ENCODE measurements at places on chromosomes 4 and X.

GRCh38 chr4:71614621-71615020, 169.3 kb downstream of the GC start:
- DNase-seq = no peak

- DNase-seq = no peak
These were observed 495.2 kb downstream of the PDGFC start for GRCh38 chr4:156476359-156476758.

GRCh38 chr4:20954541-20954940, 254.3 kb downstream of the PACRGL start:
- DNase-seq = no peak

DNA sequence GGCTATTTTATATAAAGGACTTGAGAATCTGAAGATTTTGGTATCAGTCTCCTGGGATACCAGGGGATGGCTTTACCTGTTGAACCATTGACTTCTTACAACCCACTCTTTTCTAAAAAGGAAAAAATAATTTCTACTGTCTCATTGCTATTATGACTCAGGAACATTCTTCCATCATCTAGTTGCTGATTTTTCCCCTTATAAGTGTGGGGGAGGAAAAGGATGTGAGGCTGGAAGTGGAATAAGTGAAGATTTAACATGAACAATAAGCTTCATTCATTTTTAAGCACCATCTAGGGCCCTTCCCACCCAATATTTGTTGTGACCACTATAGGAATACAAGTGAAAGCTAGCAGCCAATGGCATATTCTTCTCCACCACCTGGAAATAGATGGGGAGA, 10.6 kb upstream of the MND1 start:
- no peak for DNase-seq

DNA sequence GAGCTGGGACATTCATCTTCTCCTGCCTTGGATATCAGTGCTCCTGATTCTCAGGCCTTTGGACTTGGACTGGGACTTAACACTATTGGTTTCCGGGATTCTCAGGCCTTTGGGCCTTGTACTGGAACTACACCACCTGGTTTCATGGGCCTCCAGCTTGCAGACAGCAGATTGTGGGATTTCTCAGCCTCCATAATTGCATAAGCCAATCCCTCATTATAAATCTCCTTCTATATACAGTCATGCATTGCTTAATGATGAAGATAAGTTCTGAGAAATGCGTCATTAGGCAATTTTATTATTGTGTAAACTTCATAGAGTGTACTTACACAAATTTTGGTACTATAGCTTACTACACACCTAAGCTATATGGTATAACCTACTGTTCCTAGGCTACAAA, 8.9 kb upstream of the CCNG2 start:
- no peak for DNase-seq

DNA sequence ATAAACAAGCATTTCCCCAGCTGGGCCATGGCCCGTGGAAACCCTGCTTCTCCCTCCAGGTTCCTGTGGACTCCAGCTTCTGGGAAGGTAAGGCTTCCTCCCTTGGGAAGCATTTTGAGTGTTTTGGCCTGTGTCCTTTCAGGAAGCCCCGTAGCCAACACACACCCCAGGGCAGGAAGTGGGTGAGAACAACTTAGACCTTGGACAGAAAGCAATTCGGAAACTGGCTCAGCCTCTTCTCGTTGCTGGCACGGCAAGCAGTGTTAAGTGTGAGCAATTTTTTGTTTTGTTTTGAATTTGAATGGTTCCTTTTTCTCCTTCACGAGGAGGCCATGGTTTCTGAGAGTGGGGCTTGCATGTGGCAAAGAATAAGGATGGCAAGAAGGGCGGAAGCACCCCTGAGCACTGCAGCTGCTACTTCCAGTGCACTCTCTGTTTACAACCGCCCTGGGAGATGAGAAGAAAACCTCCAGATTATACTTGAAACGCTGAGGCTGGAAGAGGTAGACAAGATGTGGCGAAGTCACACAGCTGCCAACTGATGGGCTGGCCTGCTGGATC, 14.1 kb upstream of the CYTL1 start:
- no peak for DNase-seq

DNA sequence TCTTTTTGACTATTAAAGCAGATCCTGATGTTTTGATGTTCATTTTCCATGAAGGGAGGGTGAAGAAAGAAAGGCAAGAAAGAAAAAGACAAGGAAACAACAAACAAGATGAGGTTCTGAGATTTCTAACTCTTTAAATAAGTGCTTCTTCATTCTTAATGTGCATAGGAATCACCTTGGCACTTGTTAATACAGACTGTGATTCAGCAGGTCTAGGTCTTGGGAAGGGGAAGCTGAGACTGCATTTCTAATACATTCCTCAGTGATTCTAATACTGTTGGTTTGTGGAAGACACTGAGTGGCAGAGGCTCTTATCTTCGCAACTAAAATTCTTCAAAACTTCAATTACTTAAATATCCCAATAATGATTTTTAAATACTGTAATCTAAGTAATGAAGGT, 95.2 kb upstream of the NAP1L5 start:
- DNase-seq = no peak

DNA sequence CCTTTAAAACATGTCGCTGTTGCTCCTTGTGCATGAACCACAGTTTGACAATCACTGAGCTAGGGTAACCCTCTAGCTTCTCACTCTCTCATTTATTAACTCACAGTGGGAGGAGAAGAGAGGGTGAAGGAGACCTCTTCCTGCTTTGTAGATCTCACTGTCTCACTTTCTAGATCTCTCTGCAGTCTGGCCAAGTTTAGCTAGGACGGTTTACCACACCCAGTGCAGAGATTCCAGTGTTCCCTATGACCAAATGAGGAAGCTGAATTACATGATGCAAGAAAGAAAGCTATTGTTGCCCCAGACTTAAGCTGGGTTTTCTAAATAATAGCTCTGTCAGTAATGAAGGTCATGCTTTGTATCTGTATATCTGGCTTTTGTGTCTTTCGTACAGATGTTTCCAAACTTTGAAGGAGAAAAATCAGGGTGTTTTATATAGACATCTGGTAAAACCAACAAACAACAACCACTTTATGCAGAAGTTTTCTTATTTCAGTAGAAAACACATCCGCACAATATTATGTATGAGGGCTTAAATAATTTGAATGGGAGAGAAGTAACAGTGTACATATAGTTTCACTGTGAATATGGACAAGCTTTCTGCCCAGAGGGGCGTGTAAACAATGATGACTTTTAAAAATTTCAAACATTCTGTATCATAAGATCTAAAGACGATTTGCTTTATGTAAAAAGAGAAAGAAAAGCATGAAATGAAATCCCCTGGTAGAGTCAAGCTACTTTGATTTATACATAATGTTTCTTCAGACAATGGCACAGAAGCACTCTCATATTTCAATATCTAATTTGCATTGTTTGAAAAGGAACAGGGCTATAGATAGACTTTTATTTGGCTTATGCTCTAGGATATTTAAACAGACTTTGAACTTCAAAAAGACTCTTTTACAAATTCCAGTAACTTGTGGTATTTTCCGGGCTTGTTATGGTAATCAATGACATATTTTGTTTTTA, 582.3 kb downstream of the FSTL5 start:
- no peak for DNase-seq

DNA sequence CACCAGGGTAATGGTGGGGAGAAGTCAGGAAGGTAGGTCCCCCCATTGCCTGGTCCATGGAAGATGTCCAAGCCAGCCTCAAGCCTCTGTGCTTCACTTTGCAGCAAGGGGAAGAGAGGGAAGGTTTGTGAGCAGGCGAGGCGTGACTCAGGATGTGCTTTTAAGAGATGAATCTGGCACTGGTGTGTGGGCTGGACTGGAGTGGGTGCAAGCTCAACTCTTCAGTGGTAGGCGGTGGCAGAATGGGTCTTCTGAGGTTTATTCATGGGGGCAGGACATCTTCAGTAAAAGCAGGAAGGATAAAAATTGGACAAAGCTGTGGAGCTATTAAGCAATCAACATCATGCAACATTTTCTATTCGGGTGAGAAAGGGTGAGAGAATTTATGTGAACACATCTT, 19.4 kb downstream of the GPM6B start:
- no peak for DNase-seq

GRCh38 chr4:177246641-177247584, 62.8 kb upstream of the NEIL3 start:
- DNase-seq = no peak

DNA sequence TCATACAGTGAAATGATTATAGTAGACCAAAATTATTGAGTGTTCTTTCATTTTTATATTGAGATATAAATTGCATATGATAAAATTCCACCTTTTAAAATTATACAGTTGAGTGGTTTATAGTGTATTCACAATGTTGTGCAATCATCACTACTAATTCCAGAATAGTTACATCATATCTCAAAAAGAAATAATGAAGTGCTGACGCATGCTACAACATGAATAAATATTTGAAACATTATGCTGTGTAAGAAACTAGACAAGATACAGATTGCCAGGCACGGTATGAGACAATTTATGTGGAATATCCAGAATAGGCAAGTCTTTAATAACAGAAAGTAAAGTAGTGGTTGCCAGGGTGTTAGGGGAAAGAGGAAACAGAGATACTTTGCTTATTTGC, 871.7 kb downstream of the FAM133A start:
- no peak for DNase-seq

- no peak for DNase-seq
These were observed 245.0 kb upstream of the IGFBP7 start for GRCh38 chr4:57355101-57355665.

GRCh38 chr4:101020956-101021355, 326.4 kb downstream of the PPP3CA start:
- no peak for DNase-seq

GRCh38 chrX:64805683-64806082, 170.6 kb downstream of the ZC4H2 start:
- DNase-seq = no peak

DNA sequence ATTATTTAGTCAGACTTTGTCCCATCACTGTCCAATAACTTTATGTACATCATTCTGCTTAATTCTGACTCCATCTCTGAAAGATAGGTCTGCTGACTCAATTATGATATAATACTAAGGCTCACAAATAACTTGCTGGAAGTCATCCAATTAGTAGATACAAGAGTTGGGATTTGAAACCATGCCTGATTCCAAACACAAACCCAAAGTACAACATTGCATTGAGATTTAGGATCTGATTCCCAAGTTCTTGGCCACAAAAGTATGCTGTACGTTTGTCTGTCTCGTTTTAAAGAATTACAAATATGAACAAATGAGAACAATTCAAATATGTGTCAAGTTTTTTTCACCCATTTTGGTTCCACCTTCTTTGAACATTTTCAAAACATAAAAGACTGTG, 108.8 kb downstream of the AMELX start:
- no peak for DNase-seq

- DNase-seq = peak; percentile 23
These were observed 150.9 kb downstream of the SHROOM3 start for GRCh38 chr4:76585897-76586360.

DNA sequence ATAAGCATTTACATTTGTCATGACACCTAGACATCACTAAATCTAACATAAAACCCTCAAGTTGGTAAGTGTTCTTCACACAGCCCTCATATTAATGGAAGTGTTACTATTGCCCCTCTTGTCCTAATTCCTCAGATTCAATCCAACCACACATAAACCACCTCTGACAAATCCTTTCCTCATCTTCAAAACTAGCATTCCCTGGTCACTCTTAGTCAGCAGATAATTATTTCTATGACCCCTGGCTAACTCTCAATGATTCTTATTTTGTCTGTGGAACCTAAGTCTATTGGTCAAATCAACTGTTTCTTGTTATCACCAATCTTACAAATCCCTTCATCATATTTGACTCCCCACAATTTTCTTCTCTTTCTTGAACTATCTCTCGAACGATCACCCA, 168.6 kb downstream of the PPP3CA start:
- DNase-seq = no peak

GRCh38 chr4:74368596-74368995, 3.7 kb downstream of the EREG start:
- DNase-seq = no peak

- DNase-seq = no peak
These were observed 2.3 kb downstream of the IKBKG start for GRCh38 chrX:154549766-154550165.

DNA sequence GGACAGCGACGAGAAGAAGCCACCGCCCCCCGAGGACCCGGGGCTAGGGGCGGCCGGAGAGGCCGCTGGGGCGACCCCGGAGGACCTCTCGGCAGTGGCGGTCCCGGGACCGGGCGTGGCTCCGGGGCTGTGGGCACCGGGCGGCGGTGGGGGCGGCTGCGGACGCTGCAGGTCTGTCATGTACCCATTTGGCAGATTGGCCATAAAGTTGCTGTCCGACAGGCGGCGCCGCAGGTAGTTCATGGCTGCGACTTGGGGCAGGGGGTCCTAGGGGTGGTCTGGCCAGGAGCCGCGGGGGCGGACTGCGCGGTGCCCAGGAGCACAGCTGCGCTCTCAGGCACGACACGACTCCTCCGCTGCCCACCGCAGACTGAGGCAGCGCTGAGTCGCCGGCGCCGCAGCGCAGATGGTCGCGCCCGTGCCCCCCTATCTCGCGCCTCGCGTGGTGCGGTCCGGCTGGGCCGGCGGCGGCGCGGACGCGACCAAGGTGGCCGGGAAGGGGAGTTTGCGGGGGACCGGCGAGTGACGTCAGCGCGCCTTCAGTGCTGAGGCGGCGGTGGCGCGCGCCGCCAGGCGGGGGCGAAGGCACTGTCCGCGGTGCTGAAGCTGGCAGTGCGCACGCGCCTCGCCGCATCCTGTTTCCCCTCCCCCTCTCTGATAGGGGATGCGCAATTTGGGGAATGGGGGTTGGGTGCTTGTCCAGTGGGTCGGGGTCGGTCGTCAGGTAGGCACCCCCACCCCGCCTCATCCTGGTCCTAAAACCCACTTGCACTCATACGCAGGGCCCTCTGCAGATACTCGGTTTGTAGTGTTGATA, at the start of gene SYN1:
TSS of gene SYN1 (minus strand) at position 372 of the 817 bp plus-strand sequence. CDS start at position 243, 129 bp downstream.
- DNase-seq = peak; percentile 87

DNA sequence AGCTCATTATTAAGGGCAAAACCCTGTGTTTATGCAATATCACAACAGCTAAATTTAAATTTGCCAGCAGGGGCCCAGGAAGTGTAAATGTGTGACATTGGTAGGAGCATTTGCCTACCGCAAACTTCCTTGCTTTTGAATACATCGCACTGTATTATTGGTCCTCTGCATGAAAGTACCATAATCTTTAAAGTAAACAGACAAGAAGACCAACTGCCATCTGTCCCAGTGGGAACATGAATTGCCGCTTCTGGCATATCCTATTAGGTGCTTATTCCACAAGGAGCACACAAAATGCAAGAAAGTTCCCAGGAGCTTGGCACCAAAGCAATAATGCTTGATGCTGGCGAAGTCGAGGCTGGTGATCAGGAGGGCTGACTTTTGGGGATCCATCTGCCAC, 51.3 kb downstream of the SOD3 start:
- no peak for DNase-seq

DNA sequence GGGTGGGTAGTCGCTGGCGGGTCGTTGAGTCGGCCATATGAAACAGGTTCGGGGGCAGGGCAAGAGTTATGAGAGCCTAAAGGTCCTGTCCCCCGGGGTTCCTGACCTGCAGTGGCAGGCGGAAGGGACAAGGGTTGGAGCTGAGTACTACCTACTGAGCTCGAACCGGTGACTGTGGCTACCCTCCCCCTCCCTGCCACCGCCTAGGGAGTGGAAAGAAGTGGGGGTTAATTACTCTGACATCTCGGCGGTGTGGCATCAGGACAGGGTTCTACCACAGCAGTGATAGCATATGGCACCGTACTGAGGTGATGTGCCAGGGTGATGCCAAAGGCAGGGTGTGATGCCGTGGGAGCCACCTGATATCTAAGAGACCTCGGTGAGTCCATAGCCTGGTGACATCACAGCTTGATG, 307 bp downstream of the ATG4A start:
- DNase-seq = no peak

Measured in activated T-cell treated with anti-CD3 and anti-CD28 coated beads, Interleukin-2, amount 50 U/mL, for 72 hours (primary cell).